ENCODE measurements at places on chromosomes 16 and 17. TPM values are rescaled to one million over a fixed set of nuclear protein-coding genes. Genes with fewer than 3 reads are reported as not detected.

The CRYBA1 gene
- not detected for total RNA-seq

The SERPINF2 gene
- 768 TPM for total RNA-seq

The SRSF2 gene
- total RNA-seq: 171 TPM

The SYNGR3 gene
- total RNA-seq: 0.17 TPM

The PYY gene
- total RNA-seq: not detected

The MYL4 gene
- total RNA-seq: not detected

The ELMO3 gene
- total RNA-seq: 3.8 TPM

The NACA2 gene
- not detected for total RNA-seq

The RPAIN gene
- total RNA-seq: 37.0 TPM

- DNase-seq: peak; percentile 48
Measured at GRCh38 chr17:39231591-39232551, 6.1 kb upstream of the STAC2 start.

- no peak for DNase-seq
Measured at GRCh38 chr16:81696166-81696960, 82.7 kb upstream of the PLCG2 start.

DNA sequence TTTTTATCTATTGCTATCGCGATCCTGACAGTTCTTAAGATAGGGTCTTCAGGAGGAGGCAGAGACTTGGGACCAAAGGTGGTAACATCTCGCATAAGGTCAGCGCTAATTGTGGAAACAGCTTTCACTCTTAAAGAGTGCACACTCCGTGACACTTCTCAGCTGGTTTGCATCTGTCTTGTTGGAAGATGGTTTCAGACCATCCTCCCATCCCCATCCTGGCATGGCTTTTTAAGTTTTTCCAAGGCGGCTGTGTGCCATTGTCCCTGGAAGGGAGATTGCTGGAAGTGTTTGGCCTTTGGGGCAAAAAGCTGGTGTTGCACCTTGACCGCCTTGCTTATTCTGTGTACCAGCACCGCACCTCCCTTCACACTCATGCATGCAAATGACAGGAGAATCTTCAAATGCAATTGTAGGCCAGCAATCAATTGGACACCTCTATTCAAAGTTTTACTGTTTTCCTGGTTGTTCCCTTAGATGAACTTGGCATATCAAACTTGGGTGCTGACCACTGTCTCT lies 1.5 kb downstream of the SOCS7 start:
- DNase-seq: no peak

GRCh38 chr17:824378-824777 lies 42.2 kb downstream of the MRM3 start:
- DNase-seq: no peak

DNA sequence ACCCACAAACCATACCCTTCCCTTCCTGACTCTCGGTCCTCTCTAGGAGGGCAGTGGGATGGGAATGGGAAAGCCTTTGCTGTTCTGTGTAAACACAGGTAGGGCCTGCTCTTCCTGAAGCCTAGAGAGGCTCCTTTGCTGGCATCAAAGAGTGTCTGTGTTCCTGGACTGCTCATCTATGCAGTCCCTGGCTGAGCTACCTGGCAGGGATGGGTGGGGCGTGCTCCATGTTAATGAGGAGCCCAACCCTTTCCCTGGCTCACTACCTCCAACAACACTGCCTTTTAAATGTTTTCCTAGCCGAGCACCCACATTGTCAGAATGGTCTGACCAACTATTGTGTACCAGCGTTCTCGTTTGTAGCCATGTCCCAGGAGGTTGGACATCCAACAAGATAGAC lies 26.6 kb upstream of the NAGLU start:
- no peak for DNase-seq

- DNase-seq: no peak
Measured at GRCh38 chr17:81161972-81162371, 3.3 kb upstream of the PVALEF start.

DNA sequence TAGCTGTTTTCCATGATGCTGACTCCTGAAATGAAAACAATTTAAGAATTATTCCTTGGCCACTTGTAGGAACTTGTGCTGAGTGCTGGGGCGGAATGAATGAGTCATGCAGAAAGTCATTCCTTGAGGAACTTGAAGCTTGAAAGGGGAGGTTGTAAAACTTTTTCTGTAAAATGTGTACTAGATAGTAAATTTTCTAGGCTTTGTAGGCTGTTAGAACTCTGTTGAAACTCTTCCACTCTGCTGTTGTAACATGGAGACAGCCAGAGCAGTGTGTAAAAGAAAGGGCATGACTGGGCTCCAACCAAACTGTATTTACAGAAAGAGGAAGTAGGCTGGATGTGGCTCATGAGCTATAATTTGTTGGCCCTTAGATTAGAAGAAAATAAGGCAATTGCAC lies 46.1 kb downstream of the ABCA8 start:
- no peak for DNase-seq

GRCh38 chr16:16143931-16144330 lies 79.4 kb downstream of the ABCC6 start:
- no peak for DNase-seq

DNA sequence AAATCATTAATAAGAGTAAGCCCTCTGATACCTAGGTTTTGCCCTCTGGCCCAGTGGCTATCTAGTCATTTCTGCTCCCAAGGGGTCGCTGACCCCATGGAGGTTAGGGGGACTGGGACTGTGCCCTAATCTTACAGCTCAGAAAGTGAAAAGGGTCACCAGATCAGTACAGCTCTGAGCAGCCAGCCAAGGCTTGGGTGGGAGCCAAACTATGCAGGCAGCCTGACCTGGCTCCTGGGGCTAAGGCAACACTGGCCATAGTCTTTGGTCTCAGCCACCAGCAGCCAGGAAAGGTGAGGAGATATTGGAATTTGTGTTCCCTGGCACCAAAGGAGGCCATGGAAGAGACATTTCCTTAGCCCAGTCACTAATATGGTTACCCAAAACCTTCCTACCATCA lies 67.6 kb downstream of the ASIC2 start:
- no peak for DNase-seq

GRCh38 chr17:49748791-49749190 lies 15.1 kb downstream of the FAM117A start:
- no peak for DNase-seq

DNA sequence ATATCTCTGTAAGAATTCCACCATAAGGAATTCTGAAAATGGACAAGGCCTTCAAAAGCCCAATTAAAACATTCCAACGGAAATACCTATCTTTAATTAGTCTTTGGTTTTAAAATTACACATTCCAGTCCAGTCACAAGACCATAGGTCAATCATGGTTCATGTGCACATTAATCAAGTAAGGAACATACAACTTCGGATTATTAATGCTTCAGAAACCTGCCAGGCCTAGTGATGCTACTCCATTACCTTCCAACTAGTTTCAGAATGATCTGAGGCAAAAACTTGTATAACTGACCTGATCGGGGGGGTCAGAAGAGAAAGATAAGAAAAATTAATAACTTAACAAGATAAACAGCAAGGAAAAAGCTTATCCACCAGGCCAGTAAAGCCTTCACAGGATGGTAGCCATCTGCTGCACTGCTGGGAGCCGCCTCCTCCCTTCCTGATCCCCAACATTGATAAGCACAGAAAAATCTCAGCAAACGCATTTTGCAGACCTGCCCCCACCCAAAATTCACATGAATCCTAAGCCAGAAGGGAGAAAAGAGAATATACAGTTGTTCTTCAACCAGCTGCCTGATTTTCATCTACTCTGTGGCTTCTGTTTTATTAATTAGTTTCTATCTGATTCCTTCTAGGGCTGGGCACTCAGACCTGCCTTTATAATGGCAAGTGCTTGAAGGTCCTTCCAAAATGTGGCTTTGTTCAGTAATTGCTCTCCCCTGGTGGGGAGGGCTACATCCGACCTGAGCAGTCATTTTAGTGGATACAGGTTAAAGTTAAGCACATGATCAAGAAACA lies 6.0 kb downstream of the SDR42E1 start:
- no peak for DNase-seq

- no peak for DNase-seq
Measured at GRCh38 chr16:81797443-81797842, 18.4 kb downstream of the PLCG2 start.

- no peak for DNase-seq
Measured at GRCh38 chr17:18859256-18859655, 1.3 kb downstream of the PRPSAP2 start.

Measured in liver (tissue), 10 donors.